ENCODE measurements at places on chromosomes 3 and 15.

- peak; percentile 26 for DNase-seq
These were observed 58.7 kb upstream of the BCHE start for GRCh38 chr3:165895919-165896318.

DNA sequence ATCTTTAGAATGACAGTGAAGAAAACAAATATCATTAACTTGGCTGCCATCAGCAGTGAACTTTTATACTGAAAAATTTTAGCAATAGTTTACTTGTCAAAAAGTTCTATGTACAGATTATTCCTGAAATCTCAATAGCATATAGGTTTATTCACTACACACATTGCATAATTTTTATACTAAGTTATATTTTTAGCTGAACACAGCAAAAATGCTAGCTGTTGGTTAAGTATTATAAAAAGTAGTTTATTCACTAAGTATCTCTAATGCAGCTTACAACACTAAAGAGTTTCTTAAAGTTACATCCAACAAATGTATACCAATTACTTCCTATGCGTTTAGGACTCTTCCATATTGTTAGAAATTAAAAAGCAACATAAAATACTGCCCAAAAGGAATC is 131.9 kb downstream of the SCAPER start:
- DNase-seq = no peak

GRCh38 chr3:73592154-73593144 is 32.3 kb downstream of the PDZRN3 start:
- no peak for DNase-seq

DNA sequence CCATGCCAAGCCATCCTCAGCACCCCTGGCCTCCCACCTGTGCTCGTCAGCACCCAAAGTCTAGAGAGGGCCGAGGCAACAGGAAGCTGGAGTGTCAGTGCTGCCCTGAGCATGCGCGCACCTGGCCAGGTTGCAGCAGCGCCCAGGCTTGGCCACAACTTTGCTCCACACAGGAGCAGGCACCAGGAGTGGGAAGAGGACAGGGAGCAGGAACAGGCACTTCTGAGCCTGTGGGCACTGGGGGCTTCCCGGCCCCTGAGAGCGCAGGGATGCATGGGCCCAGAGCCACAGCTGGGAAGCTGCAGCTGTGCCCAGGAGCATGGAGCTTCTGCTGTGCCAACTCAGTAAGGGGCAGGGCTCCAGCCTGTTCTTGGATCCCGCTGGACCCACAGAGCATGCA is 471.5 kb upstream of the WNT5A start:
- no peak for DNase-seq

- DNase-seq = no peak
These were observed 230.8 kb upstream of the GPR149 start for GRCh38 chr3:154660811-154661210.

DNA sequence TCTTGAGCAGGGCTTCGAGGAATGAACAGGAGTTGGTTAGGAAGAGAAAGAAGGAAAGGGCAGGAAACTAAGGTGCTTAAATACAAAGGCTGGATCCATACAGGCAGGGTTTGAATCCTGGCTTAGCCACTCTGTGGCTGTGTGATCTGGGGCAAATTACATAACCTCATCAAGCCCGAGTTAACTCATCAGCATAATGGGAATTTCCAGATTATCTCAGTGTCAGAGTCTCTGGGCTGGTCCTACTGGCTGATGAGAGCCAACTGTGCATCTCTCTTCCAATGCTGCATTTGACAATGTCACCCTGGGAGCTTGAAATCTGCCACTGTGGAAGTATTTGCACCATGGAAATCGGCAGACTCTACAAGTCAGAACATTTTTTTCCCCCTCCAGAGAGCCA is 83.8 kb upstream of the SLC6A6 start:
- no peak for DNase-seq

DNA sequence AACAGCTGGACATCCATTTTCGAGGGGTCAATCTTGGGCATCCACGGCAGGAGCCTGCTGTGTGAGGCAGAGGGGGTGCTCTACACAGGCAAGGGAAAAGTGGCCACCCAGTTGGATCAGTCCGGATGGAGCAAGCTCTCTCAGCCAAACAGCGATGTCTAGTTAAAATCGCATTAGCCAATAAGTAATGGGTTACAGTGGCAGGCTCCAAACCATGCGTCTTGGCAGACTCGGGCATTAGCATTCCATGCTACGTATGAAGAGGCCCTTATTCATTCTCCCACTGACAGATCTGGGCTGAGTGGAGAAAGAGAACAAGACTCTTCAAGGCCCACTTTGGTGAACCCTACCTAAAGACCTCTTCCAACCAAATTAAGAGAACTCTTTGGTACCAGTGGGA is 49.3 kb downstream of the CCNB2 start:
- DNase-seq = no peak

DNA sequence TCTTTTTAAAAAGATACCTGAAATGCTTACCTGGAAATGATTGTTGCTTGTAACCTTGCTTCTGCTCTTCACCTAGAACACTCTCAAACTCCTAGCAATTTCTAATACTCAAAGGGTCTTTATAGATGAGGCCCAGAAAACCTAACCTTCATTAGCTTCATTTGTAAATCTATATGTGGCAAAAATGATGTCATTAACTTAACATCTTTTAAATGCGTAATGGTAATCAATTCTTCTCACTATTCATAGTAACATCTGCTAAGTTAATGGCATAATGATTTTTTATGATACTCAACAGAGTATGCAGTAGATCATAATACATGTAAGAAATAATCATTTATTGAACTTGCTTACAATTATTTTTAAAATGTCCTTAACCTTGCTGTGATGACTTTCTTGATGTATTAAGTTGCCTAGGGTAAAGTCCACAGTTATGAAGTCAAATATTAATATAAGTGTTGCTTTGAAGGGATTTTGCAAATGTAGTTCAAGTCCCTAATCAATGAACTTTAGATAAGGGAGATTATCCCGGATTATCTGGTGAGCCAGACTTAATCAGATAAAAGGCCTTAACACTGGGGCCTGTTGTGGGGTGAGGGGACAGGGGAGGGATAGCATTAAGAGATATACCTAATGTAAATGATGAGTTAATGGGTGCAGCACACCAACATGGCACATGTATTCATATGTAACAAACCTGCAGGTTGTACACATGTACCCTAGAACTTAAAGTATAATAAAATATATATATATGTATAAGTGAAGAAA is 10.1 kb upstream of the SERPINI2 start:
- DNase-seq = no peak

GRCh38 chr3:18447720-18448119 is 22.6 kb upstream of the SATB1 start:
- DNase-seq = no peak

GRCh38 chr3:158451405-158452055 is 119.5 kb upstream of the MLF1 start:
- DNase-seq = no peak

DNA sequence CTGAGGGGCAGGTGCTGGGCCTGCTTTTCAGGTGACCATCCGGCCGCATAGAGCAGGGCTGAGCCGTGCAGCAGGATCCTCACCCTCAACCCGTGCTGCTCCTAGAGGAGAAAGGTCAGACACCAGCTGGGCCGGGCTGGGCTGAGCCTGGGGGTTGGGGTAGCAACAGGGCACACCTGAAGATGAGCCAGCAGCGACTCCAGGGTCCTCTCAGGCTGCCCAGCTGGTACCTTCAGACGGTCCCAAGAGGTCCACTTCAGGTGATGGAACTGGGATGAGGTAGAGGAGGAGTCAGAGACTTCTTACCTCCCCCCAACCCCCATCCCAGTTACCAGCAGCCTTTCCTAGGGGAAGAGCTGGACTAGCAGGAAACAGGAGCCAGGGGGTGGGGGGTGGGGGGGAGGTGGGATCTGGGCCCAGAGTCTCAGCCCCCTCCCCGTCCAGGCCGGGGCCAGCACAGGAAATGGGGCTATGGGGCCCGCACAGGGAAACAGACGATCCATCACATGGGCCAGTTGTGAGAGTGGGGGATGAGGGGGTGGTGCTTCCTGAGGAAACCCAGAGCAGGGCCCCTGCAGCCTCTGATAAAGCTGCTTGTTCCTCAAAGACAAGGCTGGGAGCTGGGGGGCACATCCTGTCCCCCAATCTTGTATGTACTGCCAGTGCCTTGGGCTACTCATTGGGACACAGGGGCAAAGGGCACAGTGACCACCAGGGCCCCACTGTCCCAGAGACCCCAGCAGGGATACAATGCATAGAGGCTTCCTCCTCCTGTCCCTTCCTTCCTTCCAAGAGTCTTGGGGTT is 3.0 kb downstream of the INKA1 start:
- peak; percentile 61 for DNase-seq

DNA sequence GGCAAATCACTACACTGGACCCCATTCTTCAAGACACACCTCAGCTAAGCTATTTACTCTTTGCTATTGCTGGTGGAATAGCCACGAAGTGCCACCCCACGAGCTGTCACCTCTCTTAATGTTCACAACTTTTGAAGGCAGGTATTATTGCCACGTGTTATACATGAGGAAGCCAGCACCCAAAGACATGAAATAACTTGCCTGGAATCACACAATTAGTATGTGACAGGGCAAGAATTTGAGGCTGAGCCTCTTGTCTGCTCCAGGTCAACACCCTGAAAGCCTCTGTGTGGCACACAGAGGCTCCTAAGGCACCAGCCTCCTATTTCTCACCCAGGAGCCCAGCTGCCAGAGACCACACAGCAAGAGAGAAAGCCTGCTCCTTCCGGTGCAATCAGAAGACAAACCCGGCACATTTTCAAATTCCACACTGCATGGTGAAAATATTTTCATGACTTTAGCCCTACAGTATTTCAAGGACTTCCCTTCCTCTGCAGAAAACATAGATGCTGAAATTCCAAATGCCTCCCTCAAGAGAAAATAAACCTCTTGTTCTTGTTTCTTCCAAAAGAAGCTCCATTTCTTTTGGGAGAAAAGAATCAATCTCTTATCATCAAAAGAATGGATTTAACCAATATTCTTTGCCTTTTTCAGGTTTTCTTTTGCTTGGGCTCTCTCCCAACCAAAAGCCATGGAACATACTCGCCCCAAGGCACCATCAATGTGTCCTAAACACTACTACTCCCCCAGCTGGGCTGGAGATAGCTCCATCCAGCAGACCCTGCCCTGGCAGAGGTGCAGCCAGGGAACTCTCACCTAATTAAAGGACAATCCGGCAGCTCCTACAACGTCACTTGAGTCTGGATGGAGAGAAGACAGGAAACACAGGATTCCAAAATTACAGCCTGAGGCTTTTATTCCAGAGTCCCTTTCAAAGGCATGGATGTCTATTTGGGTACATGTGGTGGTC is 84.7 kb upstream of the THBS1 start:
- DNase-seq = no peak

GRCh38 chr15:70761046-70761445 is 2.3 kb downstream of the UACA start:
- DNase-seq = no peak

DNA sequence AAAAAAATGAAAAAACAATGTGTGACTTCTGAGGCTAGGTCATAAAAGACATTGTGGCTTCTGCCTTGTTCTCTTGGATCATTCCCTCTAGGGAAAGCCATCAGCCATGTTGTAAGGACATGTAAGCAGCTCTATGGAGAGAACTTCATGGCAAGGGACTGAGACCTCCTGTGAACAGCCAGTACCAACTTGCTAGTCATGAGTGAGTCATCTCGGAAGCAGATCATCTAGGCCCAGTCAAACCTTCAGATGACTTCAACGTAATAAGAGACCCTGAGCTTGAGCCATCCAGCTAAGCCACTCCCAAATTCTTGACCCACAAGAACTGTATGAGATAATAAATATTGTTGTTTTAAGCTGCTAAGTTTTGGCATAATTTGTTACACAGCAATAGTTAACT is 4.9 kb downstream of the MON1A start:
- no peak for DNase-seq

DNA sequence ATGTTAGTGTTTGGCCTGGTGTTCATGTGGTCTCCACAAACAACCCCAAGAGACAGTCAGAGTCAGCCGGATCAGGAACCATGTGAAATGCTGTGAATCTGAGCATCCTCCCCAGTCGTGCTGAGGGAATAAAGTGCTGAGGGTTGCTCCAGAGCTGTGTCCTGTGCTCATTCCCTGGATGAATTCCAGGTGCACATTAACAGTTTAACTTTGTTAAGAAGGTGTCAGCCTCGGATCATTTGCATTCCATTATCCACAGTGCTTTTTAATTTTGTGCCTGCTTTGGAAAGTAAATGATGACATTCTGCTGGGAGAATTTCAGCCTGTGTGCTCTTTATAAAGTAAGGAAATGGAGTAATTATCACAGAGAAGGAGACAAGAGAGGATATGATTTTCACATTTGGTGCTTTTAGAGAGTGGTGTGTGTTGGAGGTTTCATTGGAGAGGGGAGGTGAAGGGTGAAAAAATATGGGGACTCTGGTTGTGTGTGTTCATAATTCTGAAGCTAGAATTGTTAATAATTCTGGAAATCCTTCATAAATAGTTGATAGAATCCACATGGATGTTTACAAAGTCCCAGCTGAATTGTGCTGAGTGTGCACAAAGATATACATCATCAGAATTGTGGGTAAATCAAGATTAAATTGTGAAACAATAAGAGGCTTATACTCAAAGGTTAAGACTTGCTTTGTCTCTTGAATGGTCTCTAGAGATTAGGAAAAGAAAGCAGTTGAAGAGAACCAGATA is 621.4 kb downstream of the AGBL1 start:
- no peak for DNase-seq

DNA sequence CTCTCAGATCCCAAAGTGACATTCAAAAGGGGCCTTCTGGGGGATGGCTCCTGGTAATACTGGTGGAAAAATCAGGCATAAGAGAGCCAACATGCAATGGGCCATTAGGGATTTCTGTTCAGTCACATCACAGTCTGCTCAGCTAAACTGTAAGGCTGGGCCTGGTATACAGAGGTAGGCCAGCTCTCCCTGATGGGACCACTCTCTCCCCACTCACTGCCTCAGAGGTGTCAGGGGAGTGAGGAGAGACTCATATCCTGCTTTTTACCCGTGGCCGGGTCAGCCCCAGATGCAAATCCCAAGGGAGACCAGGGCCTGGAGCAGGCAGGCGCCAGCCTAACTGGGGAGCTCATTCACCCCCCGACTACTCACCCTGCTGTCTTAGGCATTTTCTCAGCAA is 48.1 kb upstream of the TPM1 start:
- no peak for DNase-seq

DNA sequence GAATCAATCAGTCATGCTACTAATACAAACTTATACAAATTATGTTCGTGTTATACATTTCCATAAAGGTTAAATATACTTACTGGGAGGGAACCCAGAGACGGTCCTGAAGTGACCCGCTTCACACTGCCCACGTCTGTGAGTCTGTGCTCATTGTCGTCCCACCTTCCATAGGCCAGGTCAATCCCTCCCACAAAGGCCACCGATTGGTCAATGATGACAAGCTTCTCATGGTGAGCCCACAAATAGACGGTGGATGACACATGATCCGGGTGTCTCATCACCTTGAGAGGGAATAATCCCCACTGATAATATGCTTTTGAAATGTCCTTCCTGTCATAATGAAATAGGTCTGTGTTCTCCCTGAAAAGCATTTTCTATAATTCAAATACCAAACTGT is 121.7 kb downstream of the PLD1 start:
- DNase-seq = no peak

- no peak for DNase-seq
These were observed 77.3 kb upstream of the CGNL1 start for GRCh38 chr15:57298843-57299550.

All from activated CD4-positive, alpha-beta T cell treated with anti-CD3 and anti-CD28 coated beads for 36 hours (primary cell).